Right lobe of liver (tissue), 6 donors: ENCODE measurements at places on chromosomes 2 and 18. TPM values are rescaled to one million over a fixed set of nuclear protein-coding genes. Genes with fewer than 3 reads are reported as not detected.

- H3K4me1 ChIP-seq: peaks cover 22% of the 10 kb centered on the region
- H3K4me3 ChIP-seq: peak within 1 kb of the TSS; percentile 61
- H3K27me3 ChIP-seq: peaks cover 6% of the 10 kb centered on the region
- H3K27ac ChIP-seq: peak within 1 kb of the TSS; percentile 49
- H3K36me3 ChIP-seq: no peaks in the 10 kb centered on the region
- DNase-seq: peak; percentile 57
Observed at GRCh38 chr18:63319383-63320122, at the start of gene BCL2. Gene BCL2 (minus strand): TSS chr18:63319769.

GRCh38 chr2:164903204-164903603 lies 52.1 kb downstream of the SLC38A11 start:
- H3K36me3 ChIP-seq: no peaks in the 10 kb centered on the region
- H3K4me3 ChIP-seq: no peak overlapping the region
- no peaks in the 10 kb centered on the region for H3K27me3 ChIP-seq

- no peaks in the 10 kb centered on the region for H3K27me3 ChIP-seq
- no peak for DNase-seq
- no peak overlapping the region for H3K4me3 ChIP-seq
- no peak overlapping the region for H3K27ac ChIP-seq
- H3K36me3 ChIP-seq: no peaks in the 10 kb centered on the region
Observed at GRCh38 chr2:206693399-206694137, 24.6 kb downstream of the DYTN start.

C2orf74 gene
- total RNA-seq: 10.2 TPM

COL3A1 gene
- 69.2 TPM for total RNA-seq
